CD4-positive, alpha-beta T cell treated with Interferon alpha-2 for 1 hour (primary cell): ENCODE measurements at places on chromosomes 1 and 21.

DNA sequence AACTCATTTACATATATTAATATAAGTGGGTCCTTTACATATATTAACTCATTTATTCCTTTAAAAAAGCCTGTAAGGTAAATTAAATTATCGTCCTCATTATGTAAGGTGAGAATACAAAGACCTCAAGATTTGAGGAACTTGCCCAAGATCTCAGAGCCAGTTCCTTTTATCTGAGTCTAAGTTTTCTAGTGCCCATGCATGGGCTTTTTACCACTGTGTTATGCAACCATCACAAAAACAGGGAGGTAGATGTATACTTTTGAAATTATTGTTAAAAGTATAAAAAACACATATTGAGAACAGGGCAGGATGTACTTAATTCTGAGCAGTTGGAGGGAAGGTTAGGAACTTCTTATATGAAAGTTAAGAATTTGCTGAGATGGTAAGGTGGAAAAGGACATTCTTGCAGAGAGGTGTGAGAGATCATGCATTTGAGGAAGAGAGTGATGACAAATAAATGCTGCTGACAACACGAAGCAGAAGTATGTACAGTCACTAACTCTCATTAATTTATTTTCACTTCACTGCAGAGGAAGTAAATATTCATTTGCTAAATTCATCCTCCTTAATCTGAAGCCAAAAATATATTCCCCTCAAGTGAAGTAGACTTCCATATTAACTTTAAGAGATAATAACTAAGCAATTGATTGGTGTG lies 28.9 kb upstream of the LYPLAL1 start:
- DNase-seq: no peak

- DNase-seq: no peak
Measured at GRCh38 chr1:63950023-63950422, 176.2 kb downstream of the ROR1 start.

DNA sequence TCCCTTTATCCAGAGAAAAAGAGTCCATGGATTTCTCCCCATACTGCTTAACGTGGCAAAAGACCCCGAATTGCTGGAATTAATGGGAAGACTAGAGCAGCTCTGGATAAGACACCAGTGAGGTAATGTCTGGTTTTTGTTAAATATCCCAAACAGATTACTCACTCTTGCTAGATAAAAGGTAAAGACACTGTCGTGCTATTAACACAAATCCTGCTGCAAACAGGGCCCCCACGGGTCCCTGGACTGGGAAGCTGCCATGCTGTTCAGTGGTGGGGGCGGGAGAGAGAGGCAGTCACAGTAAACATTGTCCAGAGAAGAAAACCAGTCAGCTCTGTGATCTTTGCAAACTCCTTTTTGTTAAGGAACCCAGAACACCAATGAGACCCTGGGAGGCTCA lies 15.2 kb upstream of the SRP9 start:
- DNase-seq: no peak

- no peak for DNase-seq
Measured at GRCh38 chr1:59307591-59307990, 10.7 kb downstream of the FGGY start.

DNA sequence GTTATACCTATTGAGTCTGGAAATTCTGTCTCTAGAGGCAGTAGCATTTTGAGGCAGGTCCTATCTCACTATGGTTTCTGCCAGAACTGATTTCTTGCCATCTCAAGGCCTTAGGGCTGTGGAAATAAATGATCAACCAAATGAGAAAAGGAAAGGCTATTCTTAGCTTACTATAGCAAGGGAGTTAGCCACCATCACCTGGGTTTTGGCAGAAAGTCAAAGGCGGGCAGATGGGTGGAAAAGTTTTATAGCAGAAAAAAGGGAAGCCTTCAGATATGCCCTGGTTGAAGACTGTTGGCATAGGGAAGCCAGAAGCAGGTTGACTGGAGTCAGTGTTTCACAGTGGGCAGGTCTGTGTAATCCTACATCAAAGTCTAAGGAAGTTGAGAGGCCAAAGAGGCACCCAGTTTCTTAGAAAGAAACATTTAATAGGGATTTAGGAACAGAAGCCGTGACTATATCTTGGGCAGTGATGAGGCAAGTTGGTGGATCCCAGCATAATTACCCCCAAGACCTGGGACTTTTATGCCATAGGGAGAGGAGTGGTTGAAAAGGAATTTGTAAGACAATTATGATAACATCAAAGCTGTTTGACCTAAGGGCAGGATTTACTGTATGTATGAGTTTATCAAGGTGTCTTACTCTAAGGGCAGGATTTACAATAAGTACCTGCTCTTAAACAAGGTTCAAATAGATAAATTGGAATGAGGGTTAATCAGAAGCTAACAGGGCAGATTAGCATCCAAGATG lies 29.7 kb downstream of the CTH start:
- no peak for DNase-seq

- DNase-seq: no peak
Measured at GRCh38 chr1:38050397-38051078, 3.9 kb upstream of the POU3F1 start.

DNA sequence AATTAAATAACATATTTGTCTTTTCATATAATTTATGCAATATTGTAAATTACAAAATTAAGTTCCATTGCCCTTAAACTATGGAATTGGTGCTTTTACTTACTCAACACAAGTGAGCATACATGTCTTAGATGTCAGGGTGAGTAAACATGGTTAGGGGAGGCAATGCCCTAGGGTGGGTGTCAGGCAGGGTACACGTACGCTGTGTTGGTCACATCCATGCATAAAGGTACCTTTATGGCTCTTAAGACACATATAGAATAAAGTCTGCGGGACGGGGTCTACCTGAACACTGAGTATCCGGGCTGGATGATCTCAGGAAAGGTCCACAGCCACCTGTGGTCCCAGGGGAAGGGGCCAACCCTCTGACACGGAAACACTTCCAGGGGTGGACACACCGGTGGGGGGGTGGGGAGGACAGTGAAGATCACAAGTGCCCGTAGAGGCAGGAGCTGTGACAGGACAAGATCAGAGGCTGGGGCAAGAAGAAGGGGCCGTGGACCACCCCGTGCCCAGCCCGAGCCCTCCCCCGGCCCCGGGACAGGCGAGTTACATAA lies 720 bp downstream of the LIN9 start:
- DNase-seq: no peak
